NCI-H510A treated with DMSO at 0.1 percent for 48 hours (cell line): ENCODE measurements at places on chromosomes 1 and 21.

GRCh38 chr1:42765832-42766740 is 742 bp downstream of the P3H1 start:
- DNase-seq, result peak; percentile 56

- no peak for DNase-seq
These were observed 35.9 kb downstream of the POFUT2 start for GRCh38 chr21:45251635-45252447.

DNA sequence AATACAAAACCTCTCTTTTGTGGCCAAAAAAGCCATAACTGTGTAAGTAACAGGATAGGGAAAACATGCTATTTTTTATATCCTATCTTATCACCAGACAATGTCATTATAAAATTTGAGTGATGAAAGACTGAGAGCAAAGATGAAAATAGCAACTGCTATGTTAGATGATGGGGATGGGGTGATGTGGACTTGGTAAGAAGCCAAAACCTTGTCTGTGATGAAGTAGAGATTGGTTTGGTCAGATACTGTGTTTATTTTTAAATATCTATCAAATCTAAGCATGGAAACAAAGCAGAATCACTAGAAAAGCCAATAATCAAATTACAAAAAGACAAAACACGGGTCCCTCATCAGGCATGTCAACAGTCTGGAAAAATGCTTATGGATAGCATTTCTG is 631.1 kb upstream of the NR5A2 start:
- no peak for DNase-seq

- no peak for DNase-seq
These were observed 25.8 kb downstream of the PTPN14 start for GRCh38 chr1:214525535-214526019.

DNA sequence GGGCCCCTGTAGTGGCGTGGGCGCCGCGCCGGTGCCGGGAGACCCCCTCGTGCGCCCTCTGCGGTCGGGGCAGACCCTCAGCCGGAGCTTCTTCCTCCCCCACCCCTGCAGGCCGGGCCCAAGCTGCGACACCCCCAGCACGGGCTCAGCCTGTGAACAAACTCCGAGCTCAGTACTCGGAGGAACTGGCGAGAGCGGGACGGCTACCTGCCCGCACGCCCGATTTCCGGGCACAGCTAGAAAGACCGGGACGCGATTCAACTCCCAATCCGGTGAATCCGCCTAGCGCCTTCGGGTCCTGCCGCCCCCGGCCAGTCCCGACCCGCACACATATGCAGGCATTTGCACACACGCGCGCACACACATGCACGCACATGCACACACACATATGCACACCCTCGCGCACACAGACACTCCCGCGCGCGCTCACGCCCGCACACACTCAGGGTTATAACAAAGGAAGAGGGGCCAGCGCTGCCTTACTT is 580 bp upstream of the BLACAT1 start:
- DNase-seq, result peak; percentile 25

DNA sequence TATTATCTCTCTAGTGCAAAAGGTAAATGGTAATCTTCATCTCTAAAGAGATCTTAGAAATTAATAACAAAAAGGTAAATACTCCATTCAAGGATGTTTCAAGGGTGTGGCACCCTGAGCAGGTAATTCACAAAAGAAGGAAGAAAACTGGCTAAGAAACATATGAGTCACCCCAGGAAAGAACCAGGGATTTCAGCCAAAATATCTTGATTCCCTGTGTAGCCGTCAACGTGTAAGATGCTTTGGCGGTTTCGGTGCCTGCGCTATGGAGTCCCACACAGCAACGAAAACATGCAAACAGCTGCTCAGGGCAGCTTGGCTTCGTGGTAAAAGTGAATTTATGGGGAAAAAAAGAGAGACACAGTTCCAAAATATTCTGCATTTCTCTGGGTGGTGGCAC is 3.7 kb downstream of the ITGB2 start:
- no peak for DNase-seq

DNA sequence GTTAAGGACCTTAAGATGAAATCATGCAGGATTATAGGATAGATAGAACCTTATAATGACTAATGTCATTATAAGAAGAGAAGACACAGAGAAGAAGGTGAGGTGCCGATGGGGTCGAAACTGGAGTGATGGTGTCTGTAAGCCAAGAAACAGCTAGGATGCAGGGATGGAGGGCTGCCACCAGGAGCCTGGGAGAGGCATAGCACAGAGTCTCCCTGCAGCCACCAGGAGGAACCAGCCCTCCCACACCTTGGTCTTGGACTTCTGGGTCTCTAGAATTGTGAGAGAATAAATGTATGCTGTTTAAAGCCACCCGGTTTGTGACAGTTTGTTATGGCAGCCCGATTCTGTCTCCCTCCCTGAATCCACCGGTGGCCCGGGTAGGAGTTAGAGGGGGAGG is 337.2 kb upstream of the AJAP1 start:
- DNase-seq, result no peak

- DNase-seq, result peak; percentile 63
These were observed 721 bp downstream of the PBXIP1 start for GRCh38 chr1:154955039-154955717.
